ENCODE measurements at places on chromosomes 16 and 17.
A peak's percentile ranks its signal among the peaks of the same experiment; 100 is the strongest.

- peak; percentile 48 for DNase-seq
These were observed 12.4 kb downstream of the BCAR1 start for GRCh38 chr16:75238853-75239541.

DNA sequence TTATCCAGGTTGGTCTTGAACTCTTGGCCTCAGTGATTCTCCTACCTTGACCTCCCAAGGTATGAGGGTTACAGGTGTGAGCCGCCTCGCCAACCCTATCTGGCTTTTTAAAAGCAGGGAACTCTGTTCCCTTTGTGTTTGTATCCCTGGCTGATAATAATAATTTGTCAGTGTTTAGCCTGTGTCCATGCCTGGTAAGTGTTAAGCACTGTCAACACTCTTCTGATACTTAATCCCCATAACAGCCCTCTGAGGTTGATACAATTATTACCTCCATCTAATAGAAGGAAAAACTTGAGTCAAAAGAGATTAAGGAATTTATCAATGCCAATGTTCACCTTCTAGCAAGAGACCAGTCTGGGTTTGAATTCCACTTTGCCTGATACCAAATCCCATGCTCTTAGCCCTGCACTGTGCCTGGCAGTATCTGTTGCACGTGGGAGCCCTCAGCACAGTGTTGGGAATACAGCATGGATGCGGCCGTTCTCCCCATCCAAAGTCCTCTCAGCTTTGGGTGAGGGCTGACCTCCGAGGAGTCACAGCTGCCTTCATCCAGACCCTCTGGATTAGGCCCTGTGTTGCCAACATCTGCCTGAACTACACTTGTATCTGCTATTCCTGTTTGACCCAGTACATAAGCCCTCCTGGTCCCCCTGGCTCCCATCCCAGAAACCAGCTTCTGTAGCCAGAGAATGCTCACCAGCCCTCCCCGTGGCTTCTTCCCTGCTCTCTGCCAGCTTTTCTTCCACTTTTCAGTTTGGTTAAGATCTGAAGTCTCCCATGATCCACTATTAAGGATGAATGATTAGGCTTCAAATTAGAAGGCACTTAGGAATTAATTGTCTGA is 335.6 kb upstream of the ASIC2 start:
- no peak for DNase-seq

GRCh38 chr16:79800016-79800608 is 199.6 kb upstream of the MAF start:
- DNase-seq: no peak

GRCh38 chr17:12365805-12366204 is 299.9 kb upstream of the MYOCD start:
- no peak for DNase-seq

GRCh38 chr17:78130090-78130436 is 508 bp upstream of the TMC8 start:
- no peak for DNase-seq

GRCh38 chr17:77462090-77462489 is 321.3 kb downstream of the SEC14L1 start:
- DNase-seq: no peak

GRCh38 chr16:86899151-86899550 is 320.8 kb downstream of the FOXL1 start:
- DNase-seq: no peak

GRCh38 chr16:21103941-21104860 is 46.4 kb downstream of the DNAH3 start:
- DNase-seq: no peak

DNA sequence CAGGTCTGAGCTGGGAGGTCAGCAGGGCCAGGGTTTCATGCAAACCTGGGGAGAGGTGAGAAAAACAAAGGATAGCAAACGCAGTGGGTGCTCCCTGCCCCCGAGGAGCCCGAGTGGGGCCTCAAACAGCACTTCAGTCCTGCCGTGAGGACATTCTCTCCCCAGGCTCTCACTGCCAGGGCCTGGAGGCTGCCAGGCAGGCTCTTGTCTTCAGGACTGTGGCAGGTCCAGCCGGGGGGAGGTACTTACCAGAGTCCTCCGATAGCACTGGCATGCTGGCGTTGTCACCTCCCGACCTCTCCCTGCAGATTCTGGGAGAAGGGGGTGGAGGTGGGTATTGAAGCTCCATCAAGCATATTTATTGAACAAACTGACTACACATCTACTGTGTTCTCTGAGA is 1.3 kb downstream of the MPP3 start:
- no peak for DNase-seq

DNA sequence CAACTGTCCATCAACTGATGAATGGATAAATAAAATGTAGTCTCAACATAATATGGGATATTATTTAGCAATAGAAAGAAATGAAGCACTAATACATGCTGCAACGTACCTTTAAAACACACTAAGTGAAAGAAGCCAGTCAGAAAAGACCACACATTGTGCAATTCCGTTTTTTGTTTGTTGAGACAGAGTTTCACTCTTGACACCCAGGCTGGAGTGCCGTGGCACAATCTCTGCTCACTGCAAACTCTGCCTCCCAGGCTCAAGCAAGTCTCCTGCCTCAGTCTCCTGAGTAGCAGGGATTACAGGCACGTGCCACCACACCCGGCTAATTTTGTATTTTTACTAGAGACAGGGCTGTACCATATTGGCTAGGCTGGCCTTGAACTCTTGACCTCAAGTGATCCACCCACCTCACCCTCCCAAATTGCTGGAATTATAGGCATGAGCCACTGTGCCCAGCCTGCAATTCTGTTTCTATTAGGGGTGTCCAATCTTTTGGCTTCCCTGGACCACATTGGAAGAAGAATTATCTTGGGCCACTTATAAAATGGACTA is 40.1 kb downstream of the SCNN1B start:
- no peak for DNase-seq

- DNase-seq: no peak
These were observed 23.1 kb upstream of the ALDH3A1 start for GRCh38 chr17:19770985-19771735.

GRCh38 chr16:49575346-49576172 is 202.0 kb downstream of the C16orf78 start:
- peak; percentile 48 for DNase-seq

- peak; percentile 76 for DNase-seq
These were observed 6.3 kb downstream of the UBE2O start for GRCh38 chr17:76446449-76447231.

DNA sequence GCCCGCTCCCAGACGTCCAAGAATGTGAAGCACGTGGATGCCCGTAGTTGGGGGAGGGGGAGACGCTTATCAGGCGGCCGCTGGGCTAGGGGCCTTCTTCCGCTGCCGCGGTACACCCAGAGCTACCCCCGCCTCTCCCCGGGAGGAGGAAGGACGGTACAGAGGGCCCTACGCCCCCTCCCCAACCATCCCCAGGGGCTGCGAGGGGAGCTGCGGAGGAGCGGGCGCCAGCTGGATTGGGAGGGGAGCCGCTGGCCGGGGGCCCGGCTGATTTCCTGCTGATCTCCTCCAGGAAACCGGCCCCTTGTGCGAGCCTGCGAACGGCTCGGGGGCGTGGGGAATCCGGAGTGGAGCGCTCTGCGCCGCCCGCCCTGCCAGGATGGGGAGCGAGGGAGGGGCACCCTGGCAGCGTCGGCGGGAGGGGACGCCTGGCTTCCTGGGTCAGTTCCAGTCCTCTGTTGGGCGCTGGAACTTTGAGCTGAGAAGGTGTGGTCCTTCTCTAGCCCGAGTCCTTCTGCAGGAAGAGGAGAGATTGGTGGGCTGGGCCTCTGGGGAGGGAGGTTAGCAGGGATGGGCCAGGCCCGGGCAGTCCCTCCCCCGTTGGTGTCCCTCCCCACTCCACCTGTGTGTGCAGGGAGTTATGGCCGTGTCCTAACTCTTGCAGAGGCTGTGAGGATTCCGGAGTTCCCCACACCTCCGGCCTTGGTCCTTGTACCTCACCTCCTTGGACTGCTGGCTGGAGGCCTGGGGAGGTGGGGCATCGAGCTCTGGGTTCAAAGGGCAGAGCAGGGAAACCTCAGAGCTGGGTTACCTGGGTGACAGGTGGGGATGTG is 19.2 kb downstream of the GJD3 start:
- peak; percentile 73 for DNase-seq

- DNase-seq: peak; percentile 49
These were observed 1.2 kb upstream of the CCDC42 start for GRCh38 chr17:8745586-8746500.

GRCh38 chr17:30477774-30478115 is 537 bp downstream of the GOSR1 start:
- DNase-seq: no peak

- peak; percentile 89 for DNase-seq
These were observed 3.0 kb upstream of the NRN1L start for GRCh38 chr16:67881621-67882161.

DNA sequence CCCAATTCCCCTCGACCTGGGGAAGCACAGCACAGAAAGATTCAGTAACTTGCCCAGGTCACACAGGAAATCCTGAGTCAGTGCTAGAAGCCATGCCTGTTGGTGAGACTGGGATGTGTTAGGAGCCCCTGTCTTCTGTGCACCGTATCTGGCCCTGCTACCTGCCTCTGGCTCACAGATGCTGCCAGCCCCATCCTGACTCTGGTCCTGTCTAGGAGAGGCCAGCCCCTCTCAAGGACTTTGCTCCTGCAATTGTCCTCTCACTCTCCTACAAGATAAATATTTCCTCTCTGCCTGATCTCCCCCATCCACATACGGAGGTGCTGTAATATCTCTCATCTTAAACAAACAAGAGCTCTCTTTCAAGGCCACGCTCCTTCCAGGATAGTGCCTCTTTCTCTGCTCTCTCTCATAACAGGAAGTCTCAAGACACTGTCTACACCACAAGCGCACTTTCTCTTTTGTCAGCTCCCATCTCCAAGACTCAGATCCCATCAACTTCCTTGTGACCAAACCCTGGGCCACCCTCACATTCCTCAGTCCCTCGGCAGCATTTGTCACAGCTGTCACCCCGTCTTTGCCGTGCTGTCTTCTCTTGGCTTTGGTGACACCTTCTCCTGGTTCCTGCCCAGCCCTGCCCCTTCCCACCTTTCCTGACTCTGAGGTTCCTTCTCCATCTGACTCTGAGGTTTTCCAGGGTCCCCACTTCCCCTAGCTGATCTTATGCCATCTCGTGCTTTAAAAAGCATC is 1.9 kb downstream of the SLC13A2 start:
- DNase-seq: no peak
